NCI-H82 (cell line): ENCODE measurements at places on chromosomes 7 and 10.
A peak's percentile ranks its signal among the peaks of the same experiment; 100 is the strongest.

- no peak for DNase-seq
Measured at GRCh38 chr10:32049113-32049512, 7.1 kb downstream of the KIF5B start.

DNA sequence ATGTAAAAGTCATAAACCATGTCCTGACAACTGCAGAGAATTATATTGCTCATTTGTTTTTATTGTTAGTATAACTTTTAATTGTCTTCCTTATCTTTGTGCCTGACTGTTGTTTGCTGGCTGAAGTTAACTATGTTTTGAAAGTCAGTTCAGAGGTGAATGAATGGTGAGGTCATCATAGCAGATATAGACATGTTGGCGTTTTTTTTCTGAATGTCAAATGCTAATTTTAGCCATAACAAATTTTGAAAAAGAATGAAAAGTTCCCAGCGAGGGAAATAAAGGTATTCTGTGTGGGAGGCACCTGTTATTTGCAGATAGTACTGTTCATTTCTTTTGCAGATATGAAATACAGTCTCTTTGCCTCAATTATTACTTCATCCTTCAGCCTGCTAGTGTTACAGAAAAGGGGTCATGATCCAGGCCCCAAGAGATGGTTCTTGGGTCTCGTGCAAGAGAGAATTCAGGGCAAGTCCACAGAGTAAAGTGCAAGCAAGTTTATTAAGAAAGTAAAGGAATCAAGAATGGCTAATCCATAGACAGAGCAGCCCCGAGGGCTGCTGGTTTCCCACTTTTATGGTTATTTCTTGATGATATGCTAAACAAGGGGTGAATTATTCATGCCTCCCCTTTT, 96.5 kb downstream of the CAMK1D start:
- DNase-seq, result no peak

GRCh38 chr10:90308223-90308622, 549.6 kb downstream of the HTR7 start:
- no peak for DNase-seq

GRCh38 chr7:44981035-44981706, 2.4 kb upstream of the MYO1G start:
- peak; percentile 22 for DNase-seq

GRCh38 chr7:128708235-128708634, 30.9 kb upstream of the CALU start:
- no peak for DNase-seq

- no peak for DNase-seq
Measured at GRCh38 chr10:84371944-84372343, 43.6 kb downstream of the CCSER2 start.

DNA sequence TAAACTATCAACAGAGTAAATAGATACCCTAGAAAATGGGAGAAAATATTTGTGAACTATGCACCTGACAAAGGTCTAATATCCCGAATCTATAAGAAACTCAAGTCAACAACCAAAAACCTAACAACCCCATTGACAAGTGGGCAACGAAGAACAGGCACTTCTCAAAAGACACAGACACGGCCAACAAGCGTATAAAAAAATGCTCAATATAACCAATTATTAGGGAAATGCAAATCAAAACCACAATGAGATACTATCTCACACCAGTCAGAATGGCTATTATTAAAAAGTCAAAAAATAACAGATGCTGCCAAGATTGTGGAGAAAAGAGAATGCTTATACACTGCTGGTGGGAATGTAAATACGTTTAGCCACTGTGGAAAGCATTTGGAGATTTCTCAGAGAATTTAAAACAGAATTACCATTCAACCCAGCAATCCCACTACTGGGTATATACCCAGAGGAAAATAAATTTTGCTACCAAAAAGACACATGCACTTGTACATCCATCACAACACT, 63.2 kb upstream of the CAV2 start:
- DNase-seq, result no peak

GRCh38 chr7:43513251-43513650, 69.7 kb upstream of the STK17A start:
- DNase-seq, result no peak

GRCh38 chr10:92789067-92789466, 59.3 kb upstream of the EXOC6 start:
- no peak for DNase-seq

- DNase-seq, result no peak
Measured at GRCh38 chr7:157990226-157990880, 597.3 kb downstream of the PTPRN2 start.

GRCh38 chr10:44125879-44126278, 259.0 kb downstream of the CXCL12 start:
- no peak for DNase-seq

DNA sequence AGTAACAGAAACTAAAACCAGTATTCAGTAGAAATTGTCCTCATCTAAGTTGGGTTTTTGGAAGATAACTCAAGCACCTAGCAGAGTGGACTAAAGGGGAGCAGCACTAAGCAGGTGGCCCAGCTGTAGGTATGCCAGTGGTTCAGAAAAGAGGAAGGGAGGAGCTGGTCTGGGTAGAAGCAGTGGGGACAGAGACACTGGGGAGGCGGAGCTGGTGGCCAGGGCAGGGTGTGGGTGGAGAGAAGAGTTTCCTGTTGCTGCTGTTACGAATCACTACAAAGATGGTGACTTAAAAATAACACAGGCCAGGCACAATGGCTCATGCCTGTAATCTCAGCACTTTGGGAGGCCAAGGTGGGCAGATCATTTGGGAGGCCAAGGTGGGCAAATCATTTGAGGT, 136.2 kb downstream of the WDR11 start:
- peak; percentile 22 for DNase-seq
